Activated T-helper 17 cell treated with anti-CD3 and anti-CD28 coated beads, Interleukin-2, amount 50 U/mL, for 72 hours (primary cell): ENCODE measurements at places on chromosomes 16 and 17. TPM values are rescaled to one million over a fixed set of nuclear protein-coding genes. Genes with fewer than 3 reads are reported as not detected.

The PLD6 gene
- 24.5 TPM for total RNA-seq

- no peak for ATAC-seq
These were observed at the start of gene DNASE1L2 for GRCh38 chr16:2236337-2237101. TSS of gene DNASE1L2 (plus strand) at chr16:2236444. CDS start at chr16:2236817, 373 bp downstream.

GRCh38 chr17:6924208-6924607 is 71.6 kb upstream of the ALOX12 start:
- ATAC-seq: peak; percentile 29

DNA sequence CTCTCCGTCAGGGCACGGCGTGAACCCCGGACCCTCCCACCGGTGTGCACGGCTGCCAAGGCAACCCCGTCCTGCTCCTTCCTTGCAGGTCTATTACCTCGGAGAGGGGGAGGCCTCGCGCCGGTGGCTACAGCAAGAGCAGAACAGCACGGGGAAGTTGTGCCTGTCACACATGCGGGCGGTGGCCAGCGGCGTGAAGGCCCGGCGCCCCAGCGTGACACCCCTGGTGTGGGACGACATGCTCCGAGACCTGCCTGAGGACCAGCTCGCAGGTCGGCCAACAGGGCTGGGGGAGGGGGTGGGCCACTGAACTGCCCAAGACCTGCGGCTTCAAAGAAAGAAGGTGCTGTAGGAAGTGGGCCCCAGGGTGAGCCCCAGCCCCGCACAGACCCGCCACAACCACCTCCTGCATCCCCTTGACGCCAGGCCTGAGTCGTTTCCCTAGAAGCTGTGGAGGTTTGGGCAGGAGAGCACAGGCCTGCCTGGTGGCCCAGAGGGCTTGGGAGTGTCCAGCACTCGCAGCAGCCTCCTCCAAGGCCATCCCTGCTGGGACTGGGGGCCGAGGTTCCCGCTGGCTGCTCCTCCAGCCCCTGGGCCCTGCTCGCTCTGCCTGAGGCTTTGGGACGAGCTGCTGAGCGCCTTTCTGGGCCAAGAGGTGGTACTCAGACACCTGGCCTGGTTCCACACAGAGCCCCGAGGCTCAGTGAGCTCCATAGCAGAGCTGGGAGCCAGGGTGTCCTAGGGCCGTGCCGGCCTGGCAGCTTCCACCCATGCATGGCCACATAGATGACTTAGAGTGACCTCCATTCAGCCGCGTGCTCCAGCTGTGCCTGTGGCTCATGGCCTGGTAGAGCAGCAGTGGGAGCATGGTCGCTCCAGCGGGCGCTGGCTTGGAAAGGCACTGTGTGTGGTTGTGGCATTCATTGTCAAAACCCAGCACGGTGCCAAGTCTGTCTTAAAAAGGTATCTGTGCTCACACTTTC is 14.7 kb downstream of the CYBC1 start:
- ATAC-seq: no peak

GRCh38 chr17:65696739-65697394 is 135.4 kb upstream of the AXIN2 start:
- ATAC-seq: no peak
